ENCODE measurements at places on chromosomes 3 and 15.

GRCh38 chr3:47323431-47324277 is 40.9 kb downstream of the KLHL18 start:
- no peak for DNase-seq

- no peak for DNase-seq
Measured at GRCh38 chr15:101063891-101064794, 145.0 kb downstream of the LRRK1 start.

DNA sequence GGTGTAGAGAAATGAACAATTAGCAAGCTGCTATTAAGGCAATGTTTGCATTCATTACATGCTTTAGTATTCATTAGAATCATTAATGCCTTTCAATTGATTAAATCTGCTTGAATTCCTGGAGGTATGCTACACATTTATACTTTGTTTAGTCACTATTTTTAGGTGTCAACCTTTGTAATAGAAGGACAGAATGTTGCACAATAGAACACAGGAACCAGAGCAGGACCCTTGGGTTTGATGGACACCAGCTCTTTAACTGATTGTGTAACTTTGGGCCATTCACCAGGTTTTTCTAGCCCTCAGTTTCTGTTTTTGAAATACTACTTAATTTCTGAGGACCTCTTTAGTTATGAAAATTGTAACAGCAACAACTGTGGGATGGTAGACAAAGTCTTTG is 317.6 kb upstream of the UMPS start:
- DNase-seq = no peak

- no peak for DNase-seq
Measured at GRCh38 chr3:146052791-146053310, 108.1 kb downstream of the PLOD2 start.

DNA sequence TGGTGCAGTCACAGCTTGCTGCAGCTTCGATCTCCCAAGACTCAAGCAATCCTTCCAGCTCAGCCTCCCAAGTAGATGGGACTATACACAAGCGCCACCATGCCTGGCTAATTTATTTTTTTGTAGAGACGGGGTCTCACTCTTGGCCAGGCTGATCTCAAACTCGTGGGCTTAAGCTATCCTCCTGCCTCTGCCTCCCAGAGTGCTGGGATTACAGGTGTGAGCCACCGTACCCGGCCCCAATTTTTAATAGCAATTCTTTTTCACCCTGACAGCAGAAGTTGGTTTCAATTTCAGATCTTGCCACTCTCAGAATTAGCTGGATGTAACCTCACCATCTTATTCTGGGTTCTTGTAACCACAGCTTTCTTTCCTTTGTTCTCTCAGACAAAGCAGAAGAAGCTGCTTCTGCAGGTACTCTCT is 64.8 kb downstream of the TRIM71 start:
- DNase-seq = no peak

DNA sequence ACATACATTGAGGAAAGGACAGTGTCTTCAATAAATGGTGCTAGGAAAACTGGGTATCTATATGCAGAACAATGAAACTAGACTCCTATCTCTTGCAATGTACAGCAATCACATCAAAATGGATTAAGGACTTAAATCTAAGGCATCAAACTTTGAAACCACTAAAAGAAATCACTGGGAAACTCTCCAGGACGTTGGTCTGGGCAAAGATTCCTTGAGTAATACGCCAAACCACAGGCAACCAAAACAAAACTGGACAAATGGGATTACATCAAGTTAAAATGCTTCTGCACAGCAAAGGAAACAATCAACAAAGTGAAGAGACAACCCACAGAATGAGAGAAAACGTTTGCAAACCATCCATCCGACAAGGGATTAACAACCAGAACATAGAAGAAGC is 14.5 kb downstream of the LAMP3 start:
- no peak for DNase-seq

- no peak for DNase-seq
Measured at GRCh38 chr3:72768481-72768880, 79.8 kb downstream of the SHQ1 start.

All from inflammatory macrophage treated with lipopolysaccharide for 1 hour (primary cell).